Hepatocyte (in vitro differentiated cells): ENCODE measurements at places on chromosomes 2 and 18. TPM values are rescaled to one million over a fixed set of nuclear protein-coding genes. Genes with fewer than 3 reads are reported as not detected.

The NABP1 gene
- 36.1 and 40.0 TPM in 2 replicates for total RNA-seq

The RANBP2 gene
- total RNA-seq = 66.1 and 72.9 TPM in 2 replicates

The GBX2 gene
- not detected in 2 replicates for total RNA-seq

The ARMC9 gene
- 14.6 and 22.5 TPM in 2 replicates for total RNA-seq
